ENCODE measurements at places on chromosomes 1 and 21.

GRCh38 chr1:29473161-29473855, 237.0 kb downstream of the PTPRU start:
- DNase-seq: no peak

DNA sequence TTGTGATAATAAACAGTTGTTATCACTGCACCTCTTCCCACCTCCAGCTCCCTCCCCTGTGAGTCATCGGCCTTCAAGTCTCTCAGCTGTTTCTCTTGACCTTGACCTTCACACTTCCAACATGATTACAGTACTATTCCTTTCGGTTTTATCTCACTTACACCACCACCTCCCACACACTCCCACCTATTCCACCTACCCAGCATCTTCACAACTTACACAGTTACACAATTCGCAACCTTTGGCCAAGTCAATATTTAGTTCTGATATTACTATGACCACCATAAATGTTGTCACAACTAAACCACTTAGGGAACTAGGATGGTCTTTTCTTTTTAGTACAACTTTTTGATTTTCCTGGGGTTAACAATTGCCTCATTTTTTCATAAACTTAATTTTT, 60.2 kb downstream of the RIPK4 start:
- no peak for DNase-seq

DNA sequence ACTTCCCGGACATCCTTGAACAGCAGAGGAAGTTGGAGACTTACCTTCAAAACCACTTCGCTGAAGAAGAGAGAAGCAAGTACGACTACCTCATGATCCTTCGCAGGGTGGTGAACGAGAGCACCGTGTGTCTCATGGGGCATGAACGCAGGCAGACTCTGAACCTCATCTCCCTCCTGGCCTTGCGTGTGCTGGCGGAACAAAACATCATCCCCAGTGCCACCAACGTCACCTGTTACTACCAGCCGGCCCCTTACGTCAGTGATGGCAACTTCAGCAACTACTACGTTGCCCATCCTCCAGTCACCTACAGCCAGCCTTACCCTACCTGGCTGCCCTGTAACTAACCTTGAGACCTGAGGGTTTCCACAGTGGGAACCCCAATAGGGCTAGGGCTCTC, 17.9 kb downstream of the TENT5C start:
- DNase-seq: no peak

- DNase-seq: peak; percentile 51
These were observed 12.4 kb upstream of the NBPF1 start for GRCh38 chr1:16625497-16626408.

- no peak for DNase-seq
These were observed 49.9 kb downstream of the BACE2 start for GRCh38 chr21:41217671-41218385.

- no peak for DNase-seq
These were observed 332.2 kb downstream of the CHRM3 start for GRCh38 chr1:239718571-239718970.

DNA sequence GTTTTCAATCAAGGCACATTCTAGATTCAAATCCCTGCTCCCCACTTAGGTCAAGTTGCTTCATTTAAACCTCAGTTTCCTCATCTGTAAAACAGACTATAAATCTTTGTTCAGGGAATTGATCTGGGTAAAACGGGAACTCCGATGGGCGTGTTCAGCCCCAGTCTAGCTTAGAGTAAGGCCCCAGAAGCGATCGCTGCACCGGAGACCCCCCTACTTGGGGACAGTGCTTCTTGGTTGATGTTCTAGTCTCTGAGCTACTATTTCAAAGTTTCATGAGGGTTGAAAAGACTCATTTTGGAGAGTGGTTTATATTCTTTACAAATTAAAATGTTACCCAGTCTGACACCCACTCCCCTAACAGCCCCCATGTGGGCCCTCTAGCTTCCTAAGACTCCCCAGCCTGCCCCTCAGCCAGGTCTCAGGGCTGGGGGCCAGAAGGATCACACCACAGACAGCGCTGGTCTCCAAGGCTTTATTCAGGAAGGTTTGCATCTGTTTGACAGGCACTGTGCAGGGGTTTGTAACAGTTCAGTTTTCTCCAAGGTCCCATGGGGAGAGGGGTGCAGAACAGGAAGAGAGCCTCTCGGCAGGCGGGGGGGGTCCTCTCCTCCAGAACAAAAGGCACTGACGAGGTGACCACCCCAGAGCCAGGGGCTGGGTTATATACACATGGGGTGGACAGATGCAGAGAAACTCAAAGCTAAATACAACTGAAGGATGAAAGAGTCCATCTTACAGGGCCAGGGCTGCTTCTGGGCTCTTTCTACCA, 82.9 kb downstream of the STUM start:
- DNase-seq: no peak

GRCh38 chr1:96009831-96010434, 711.7 kb upstream of the PTBP2 start:
- no peak for DNase-seq

DNA sequence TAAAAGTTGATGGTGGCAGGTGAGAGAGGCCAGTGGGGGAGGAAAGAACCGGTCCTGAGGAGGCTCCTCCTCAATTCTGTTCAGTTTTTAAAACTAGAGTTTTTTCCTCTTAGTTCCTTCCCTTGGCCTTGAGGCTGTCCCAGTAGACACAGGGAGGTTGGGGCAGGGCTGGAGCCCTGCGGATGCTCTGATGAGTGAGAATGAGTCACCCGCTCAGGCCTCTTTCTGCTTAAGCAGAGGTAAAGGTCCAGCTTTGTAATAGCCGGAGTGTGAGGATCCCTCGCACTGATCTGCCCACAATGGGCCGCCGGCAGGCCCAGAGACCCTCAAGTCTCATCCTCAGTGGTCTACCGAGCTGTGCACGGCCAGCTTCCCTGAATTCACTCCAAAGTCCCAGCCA, 49.6 kb upstream of the IRF2BP2 start:
- DNase-seq: no peak

GRCh38 chr1:178702146-178702545, 22.9 kb upstream of the RALGPS2 start:
- no peak for DNase-seq

- no peak for DNase-seq
These were observed 1.2 kb downstream of the CNR2 start for GRCh38 chr1:23911921-23912320.

DNA sequence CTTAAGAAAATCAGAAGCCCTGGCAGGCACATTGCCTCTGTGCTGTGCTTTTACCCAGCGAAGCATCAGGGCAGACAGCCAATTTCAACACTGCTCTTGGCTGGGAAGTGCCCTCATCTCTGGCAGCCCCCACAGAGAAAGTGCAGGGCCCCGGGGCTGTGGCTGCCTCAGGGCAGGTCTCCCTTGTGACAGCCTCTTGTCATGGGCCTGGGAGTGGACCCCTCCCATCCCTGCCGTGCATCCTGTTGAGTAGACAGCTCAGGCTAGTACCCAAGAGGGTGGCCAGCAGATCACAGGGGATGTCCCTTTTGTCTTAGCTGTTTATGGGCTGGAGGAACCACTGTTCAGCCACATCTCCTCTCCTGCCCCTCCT, 23.3 kb downstream of the TTC34 start:
- DNase-seq: no peak

- no peak for DNase-seq
These were observed 23.0 kb upstream of the RBBP5 start for GRCh38 chr1:205144751-205145150.

DNA sequence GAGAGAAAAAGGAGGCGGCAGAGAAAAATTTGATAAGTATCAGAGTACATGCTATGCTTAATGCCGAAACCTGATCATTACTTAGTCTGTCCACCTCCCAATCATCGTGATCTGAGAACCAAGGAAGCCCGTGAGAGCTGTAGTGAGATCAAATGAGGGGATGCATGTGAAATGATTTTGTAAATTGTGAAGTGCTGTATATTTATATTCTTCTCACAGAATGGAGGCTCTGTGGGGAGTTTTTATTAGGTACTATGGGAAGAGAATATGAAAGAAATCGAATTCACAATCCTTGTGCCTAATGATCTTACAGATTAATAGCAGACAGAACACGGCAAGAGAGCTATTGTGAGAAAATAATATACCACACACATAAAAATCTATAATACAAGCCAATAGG, 115.5 kb downstream of the LYPLAL1 start:
- DNase-seq: no peak

- DNase-seq: peak; percentile 73
These were observed 4.2 kb upstream of the IL19 start for GRCh38 chr1:206766251-206766856.

- no peak for DNase-seq
These were observed 256.8 kb downstream of the TOMM20 start for GRCh38 chr1:234871710-234872271.

DNA sequence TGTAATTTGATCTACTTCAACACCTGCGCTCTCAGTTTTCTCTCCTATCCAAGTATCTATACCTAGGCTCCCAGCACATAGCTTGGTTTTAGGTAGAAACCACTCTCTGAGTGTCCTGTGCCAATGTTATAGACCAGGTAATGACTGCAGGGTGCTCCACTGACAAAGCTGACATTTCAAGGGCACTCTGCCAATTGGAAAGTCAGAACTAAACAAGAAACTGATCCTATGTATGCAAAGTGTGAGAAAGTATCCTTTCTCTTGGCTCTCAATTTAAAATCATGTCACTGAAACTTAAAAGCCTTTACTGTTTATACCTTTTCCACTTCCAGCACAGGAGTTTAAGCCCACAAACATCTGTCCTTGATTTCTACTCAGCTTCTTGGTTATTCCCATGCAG, 45.0 kb upstream of the AIM2 start:
- DNase-seq: no peak

DNA sequence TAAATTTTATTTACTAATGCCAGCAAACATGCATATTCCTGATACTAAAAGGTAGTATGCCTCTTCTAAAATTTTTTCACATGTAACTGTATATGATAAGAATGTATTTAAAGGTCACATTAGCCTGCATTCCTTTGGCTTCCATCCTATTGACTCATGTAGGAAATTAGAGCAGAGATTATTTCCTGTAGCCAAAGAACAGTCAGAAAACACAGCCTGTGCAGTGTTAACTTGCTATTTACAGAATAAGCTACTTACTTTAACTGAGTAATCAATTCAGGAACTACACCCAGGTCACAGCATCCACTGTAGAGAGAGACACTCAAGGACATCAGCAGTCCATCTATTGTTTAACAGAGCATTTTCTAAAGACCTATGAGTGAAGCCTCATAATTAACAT, 154.5 kb upstream of the ADGRL4 start:
- DNase-seq: no peak

DNA sequence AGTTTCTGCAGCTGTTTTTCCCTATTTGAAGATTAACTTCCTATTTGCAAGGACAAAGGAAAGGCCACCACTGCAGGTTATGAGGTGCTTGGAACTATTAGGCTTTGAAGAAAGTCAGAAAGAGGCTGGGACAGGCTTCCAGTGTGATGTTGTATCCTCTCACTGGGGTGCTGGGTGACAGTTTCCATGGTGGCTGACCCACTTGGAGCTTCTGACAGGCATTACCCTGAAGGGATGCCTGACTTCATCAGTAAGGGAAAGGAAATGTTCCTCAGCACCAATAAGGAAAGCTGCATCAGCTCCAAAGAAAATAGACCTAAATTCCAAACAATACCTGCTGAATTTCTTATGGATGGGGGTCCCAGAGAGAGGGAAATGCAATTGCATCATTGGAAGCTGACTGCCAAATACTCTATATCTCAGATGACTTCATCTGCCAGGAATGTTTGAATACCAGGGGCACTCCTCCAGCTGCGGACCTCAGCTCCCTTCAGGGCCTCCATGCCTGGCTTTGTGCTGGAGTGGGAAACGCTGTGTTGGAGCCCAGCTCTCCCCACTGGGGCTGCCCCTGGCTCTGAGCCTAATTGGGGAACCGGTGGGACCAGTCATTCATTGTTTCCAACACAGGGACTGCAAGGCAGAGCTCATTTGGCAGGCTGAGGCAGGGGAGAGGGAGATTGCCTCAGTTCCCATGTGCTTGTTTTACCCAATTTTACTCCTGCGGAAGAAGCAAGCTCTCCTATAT, 76.6 kb downstream of the RGL1 start:
- DNase-seq: no peak

GRCh38 chr1:44531785-44532566, 126.9 kb downstream of the RNF220 start:
- no peak for DNase-seq

DNA sequence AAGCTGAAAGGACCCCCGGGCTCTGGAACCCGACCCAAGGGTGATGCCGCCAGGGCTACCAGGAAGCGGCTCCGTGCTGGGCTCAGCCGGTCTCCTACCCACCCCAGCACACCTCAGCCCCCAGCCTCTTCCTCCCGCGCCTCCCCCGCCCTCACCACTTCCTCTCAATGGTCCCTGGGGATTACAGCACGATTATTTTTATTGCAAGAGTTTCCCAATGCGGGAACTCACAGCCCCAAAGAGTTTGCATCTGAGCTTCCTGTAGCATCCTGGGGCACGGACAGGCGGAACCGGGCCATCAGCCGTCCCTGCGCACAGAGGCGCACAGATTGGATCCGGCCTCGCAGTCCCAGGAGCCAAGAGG, 8.7 kb upstream of the SLX9 start:
- no peak for DNase-seq

GRCh38 chr1:234509457-234510328, 30.7 kb upstream of the TARBP1 start:
- DNase-seq: no peak

GRCh38 chr1:155086128-155086741, 7.6 kb downstream of the EFNA3 start:
- peak; percentile 75 for DNase-seq

GRCh38 chr1:183588827-183589226, 1.4 kb downstream of the NCF2 start:
- DNase-seq: no peak

- DNase-seq: no peak
These were observed 28.1 kb downstream of the KCNA10 start for GRCh38 chr1:110490791-110491451.

GRCh38 chr1:4213366-4213973, 313.4 kb upstream of the C1orf174 start:
- no peak for DNase-seq

DNA sequence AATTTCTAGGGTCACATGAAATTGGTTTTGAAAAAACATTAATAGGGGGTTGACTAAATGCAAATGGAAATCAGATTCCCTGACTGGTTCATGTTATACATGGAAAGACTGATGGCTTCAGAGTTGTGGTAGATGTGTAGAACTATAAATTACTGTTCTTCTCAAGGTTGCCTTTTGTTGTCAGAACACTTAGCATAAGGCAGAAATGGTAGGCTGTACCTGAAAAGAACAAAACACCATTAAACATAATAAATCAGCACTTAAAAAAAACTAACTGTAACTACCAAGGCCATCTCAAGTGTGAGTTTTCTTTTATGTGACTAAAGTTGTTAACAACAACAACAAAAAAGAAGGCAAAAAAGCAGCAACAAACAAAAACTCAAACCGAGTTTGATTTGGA, 111.8 kb downstream of the RPS6KC1 start:
- no peak for DNase-seq

DNA sequence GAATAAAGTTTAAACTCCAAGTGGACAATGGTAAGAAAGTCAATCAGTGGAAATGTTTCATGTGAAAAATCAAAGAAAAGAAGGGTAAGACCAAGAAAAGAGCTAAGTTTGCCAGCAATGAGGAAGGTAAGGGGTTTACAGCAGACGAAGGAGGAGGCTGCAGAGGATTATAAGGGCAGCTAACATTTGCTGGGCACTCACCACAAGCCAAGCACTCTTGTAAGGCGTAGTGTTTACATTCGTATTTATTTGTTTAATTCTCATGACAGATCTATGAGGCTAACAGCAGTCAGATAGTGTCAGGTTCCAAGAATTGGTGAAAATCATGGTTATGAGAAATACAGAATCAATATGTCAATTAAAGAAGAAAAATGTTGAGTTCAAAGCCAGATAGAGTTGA, 75.2 kb upstream of the NGF start:
- DNase-seq: no peak
